ENCODE measurements at places on chromosomes 1 and 21.

- no peak for DNase-seq
Measured at GRCh38 chr1:224621813-224622682, 5.9 kb downstream of the CNIH3 start.

- no peak for DNase-seq
Measured at GRCh38 chr1:175599212-175599705, 144.1 kb downstream of the TNR start.

DNA sequence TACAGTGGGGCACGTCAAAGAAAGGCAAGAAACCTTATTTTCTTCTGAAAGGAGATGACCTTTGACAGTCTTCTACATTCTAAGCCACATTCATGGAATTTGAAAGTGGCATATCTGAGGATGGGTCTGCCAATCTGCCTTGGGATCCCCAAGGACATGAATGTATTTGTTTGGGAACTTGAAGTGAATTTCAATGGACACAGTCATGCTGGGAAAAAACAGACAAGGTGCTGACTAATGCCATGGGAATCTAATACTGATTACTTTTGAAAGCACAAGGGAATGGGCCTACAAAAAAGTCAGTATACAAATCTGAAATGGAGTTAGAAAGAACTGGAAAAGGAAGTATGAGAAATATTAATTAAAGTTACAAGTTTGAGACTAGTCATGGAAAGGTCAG, 128.8 kb downstream of the KCNJ6 start:
- DNase-seq: no peak

GRCh38 chr21:34704119-34704518, 35.3 kb downstream of the CLIC6 start:
- DNase-seq: no peak

GRCh38 chr1:215022741-215023141, 59.8 kb upstream of the KCNK2 start:
- DNase-seq: no peak

DNA sequence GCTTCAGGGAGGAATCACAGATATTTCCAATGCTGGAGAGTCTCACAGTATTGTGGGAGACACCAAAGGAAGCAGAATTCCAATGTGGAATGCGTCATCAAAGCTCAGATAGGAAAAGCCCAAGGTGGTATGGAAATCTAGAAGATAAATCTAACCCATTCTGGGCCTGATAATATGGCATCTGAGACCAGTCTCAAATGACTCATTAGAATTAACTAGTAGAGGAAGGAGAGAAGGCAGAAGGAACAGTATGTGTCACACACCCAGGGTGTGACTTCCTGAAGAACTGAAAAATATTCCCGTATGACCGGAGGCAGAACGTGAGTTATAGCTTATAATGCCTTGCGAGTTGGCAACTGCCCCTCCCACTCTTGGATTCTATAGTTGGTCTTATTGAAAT, 499.2 kb downstream of the PLPP3 start:
- DNase-seq: no peak

GRCh38 chr1:198856601-198857000, 217.8 kb downstream of the PTPRC start:
- no peak for DNase-seq

GRCh38 chr1:240970253-240970652, 358.3 kb upstream of the GREM2 start:
- no peak for DNase-seq

DNA sequence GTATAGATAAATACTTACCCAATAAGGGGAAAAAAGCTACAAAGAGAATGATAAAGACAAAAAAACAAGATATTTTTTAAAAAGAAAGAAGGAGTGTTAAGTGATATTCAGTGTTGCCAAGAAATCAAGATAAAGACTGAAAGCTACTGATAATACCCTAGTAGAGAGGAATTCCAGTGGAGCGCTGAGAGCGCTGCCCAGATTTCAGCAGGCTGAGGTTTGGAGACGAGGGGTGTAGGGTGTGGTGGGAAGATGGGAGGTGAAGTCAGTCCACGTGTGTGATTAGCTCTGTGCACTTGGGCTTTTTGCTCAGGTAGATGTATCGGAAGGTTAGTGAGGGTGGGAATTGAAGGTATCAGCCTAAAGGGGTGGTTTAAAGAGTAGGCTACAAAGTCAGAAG, 47.8 kb downstream of the FMN2 start:
- no peak for DNase-seq

DNA sequence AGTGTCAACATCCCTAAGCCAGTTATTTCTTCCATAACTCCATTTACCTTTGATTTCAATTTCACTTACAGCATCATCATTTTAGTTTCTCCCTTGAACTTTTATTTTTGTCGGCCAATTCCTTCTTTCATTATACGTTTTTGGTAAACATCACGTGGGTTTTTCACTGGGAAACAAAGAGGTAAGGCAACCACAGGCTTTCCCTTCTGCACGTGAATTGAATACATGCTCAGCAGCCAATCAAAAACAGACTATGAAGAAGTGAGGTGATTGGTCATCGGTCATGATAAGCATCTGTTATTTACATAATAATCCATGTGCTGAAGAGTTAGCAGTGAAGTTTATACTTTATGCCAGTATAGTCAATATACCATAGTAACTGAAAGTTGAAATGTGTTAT, 98.7 kb downstream of the NCAM2 start:
- DNase-seq: no peak

All from CD4-positive, alpha-beta T cell treated with Interleukin-6 at 100 ng/mL for 8 hours (primary cell).